ENCODE measurements at places on chromosomes 3 and 15.

DNA sequence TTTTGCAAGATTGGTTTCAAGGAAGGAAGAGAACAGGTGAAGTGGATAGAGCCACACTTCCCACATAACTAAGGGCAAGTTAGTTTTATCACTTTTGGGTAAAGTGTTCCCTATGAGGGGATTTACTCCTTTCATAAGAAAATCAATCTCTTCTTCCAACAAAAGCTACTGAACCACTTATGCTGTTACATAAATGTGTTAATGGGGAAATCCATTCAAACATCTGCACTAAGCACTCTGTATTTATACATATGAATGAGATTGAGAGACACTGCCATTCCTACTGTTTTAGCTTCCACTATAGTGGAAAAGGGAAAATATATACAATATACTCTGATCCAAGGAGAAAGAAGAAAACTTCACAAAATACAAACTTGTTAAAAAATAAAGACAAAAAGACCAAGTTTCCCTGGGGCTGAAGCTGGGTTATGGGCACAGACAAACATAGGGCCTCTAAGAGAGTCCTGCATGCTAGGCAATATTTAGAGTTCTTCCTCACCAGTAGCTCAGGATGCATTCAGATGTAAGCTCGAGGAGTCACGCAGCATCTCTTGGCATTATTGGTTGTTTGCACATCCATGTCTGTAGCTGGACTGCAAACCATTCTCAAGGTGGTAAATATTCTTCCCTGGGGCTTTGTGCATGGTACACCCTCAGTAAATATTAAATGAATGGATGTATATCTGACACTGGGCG is 454.2 kb downstream of the FGF12 start:
- no peak for DNase-seq

DNA sequence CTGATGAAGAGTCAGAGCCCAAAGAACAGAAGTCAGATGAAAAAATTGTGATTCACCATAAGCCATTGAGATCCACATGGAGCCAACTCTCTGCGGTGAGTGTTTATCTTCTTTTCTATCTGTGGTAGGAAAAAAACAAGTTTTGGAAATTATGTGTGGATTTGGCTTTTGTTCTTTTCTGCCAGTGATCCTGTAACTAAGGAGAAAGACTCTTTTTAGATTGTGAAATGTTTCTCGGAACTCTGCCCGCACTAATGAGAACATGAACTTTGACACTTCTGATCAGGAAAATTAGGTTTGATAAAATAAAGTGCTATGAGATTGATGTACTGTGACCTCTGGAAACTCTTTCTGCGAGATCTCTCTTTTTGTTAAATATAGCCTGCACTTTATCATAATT is 8.4 kb downstream of the ARHGEF26 start:
- DNase-seq: no peak

- DNase-seq: no peak
Observed at GRCh38 chr15:70033529-70034140, 64.1 kb downstream of the TLE3 start.

- DNase-seq: peak; percentile 87
Observed at GRCh38 chr3:57598765-57599360, 1.7 kb upstream of the ARF4 start.

- DNase-seq: no peak
Observed at GRCh38 chr3:50549226-50549625, 18.3 kb downstream of the C3orf18 start.

All from mesendoderm (in vitro differentiated cells).